ENCODE measurements at places on chromosomes 6 and 20. TPM values are rescaled to one million over a fixed set of nuclear protein-coding genes. Genes with fewer than 3 reads are reported as not detected.

The FAM229B gene
- 1.9 TPM for total RNA-seq

The TEAD3 gene
- 51.8 TPM for total RNA-seq

The SPEF1 gene
- total RNA-seq, result not detected

The POPDC3 gene
- 0.84 TPM for total RNA-seq

The KHDC1L gene
- total RNA-seq, result not detected

GRCh38 chr20:46349742-46350056, 41.4 kb upstream of the CDH22 start:
- no peak overlapping the region for H3K27ac ChIP-seq
- H3K27me3 ChIP-seq, result no peaks in the 10 kb centered on the region
- H3K4me1 ChIP-seq, result peaks cover 22% of the 10 kb centered on the region
- no peak overlapping the region for H3K4me3 ChIP-seq

DNA sequence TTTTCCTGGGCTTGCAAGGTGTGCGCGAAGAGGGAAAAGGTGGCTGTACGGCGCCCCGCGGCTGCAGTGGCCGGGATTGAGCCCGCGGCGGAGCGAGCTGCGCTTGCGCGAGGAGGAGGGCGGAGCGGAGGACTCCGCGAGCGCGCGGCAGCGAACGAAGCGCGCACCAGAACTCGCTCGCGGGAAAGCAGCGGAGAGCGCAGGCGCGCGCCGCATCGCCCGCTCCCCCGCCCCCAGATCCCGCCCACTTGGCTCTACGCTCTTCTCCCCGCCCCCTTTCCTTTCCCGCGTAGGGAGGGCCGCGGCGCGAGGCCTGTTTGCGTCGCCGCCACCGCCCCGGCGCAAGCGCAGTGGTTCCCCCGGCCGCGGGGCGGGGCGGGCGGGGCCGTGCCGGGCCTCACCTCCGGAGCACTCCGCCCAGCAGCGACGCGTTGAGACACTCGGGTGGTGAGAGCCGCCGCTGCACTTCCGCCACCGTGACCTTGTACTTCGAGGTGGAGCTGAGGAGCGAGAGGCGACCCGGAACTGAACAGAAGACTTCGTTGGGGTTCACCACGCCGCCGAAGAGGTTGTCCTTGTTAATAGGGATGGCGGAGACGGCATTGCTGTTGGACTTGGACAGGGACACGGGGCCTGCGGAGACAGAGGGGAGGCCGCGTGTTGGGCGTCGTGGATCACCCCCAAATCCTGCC, 10.6 kb downstream of the TFAP2A start:
- H3K27me3 ChIP-seq, result no peaks in the 10 kb centered on the region
- DNase-seq, result peak; percentile 97
- H3K4me3 ChIP-seq, result peak overlapping the region; percentile 65
- H3K4me1 ChIP-seq, result peaks cover 22% of the 10 kb centered on the region
- no peaks in the 10 kb centered on the region for H3K36me3 ChIP-seq
- peak overlapping the region; percentile 89 for H3K27ac ChIP-seq

DNA sequence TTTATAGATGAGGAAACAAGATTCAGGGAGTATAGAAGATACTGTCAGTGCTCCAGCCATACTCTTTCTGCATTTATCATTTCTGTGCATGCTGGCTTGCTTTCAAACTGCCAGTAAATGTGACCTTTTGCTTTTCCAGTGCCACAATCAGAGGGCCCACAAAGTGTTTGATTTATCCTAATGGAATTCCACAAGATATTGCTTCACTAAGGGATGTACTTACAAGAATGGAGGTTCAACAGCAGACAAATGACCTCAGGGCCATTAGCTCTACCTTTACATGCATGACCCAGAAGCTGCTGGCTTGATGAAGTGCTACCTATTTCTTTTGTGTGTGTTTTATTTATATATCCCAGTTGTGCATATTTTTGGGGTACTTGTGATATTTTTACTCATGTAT, 171.5 kb upstream of the GRIK2 start:
- H3K4me1 ChIP-seq, result no peaks in the 10 kb centered on the region
- H3K36me3 ChIP-seq, result no peaks in the 10 kb centered on the region
- no peak overlapping the region for H3K4me3 ChIP-seq

DNA sequence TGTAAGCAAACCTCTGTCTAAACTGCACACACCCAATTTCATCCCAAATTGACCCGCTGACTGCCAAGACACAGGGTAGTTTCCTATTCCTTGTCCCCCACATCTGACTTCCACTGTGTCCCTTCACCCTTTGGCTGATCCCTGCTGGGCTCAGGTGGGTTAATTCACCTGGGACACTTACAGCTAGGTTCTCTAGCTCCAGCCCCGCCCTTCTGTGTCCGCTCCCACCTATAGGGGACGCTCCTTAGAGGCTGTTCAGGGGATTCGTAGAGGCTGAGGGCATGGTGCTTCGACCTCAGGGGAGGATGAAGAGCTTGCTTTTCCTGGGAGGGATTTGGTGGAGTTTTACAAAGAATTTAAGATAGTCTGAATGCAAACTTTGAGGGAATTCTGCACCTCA, 4.0 kb upstream of the CD93 start:
- H3K4me3 ChIP-seq, result no peak overlapping the region
- DNase-seq, result no peak
- H3K27me3 ChIP-seq, result no peaks in the 10 kb centered on the region

DNA sequence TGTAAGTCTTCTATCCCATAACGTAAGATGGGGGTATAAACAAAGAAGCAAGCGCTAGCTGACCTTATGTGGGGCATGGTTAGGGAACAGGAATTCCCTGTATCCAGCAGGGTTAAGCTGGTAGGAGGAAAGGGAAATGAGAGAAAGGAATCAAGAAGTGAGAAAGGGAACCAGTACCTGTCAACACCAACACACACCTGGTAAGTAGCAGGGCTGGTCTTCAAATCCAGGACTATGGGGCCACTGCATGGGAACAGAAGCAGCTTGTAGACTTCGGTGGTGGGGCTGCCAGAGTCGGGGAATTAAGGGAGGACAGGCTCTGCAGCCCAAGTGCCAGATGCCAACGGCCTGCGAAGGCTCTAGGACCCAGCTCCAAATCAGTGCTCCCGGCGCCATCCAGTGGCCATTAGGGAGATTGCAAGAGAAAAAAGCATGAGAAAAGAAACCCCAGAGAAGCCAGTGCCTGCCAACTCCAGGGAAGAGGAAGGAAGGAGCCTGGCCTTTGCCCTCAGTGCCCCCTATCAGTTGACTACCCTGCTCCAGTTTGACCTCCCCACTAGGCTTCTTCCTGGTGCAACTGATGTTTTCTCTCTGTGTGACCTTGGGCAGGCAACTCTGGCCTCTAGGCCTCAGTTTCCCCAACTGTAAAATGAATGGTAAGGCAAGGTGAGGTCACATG, 15.8 kb upstream of the RBPJL start:
- H3K27ac ChIP-seq, result no peak overlapping the region
- no peaks in the 10 kb centered on the region for H3K4me1 ChIP-seq
- DNase-seq, result peak; percentile 88

DNA sequence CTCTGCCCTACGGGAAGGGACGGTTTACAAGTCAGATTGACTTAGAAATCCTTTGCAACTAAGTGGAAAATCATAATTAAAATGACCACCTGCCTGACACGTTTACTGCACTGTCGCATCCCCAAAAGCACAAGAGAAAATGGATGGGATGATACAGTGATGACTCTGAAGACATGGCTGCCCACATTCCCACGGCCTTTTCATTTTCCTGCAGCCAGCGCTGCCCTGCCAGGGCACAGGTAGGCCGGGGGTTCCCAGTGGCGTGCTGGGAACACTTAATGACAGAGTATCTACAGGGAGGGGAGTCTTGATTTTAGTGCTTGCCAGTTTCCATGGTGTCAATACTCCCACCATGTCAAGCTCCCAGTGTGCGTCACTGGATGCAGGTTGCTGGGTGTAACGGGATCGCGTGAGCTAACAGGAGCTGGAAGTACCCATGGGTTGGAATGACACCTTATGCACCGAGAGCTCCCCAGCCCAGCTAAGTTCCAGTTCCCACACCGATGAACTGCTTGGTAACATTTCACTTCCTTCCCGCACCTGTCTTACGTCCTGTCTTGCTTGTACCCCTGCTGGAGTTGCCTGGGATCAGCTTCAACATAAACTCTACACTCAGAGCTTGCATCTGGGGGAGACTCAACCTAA, 129.0 kb downstream of the ANKRD60 start:
- H3K27ac ChIP-seq, result no peak overlapping the region
- no peak overlapping the region for H3K4me3 ChIP-seq
- H3K27me3 ChIP-seq, result no peaks in the 10 kb centered on the region
- DNase-seq, result peak; percentile 27

- H3K27ac ChIP-seq, result no peak overlapping the region
- H3K4me3 ChIP-seq, result no peak overlapping the region
- no peak for DNase-seq
- no peaks in the 10 kb centered on the region for H3K4me1 ChIP-seq
- H3K36me3 ChIP-seq, result no peaks in the 10 kb centered on the region
- H3K27me3 ChIP-seq, result no peaks in the 10 kb centered on the region
These were observed 48.9 kb downstream of the C6orf118 start for GRCh38 chr6:165260462-165260861.

DNA sequence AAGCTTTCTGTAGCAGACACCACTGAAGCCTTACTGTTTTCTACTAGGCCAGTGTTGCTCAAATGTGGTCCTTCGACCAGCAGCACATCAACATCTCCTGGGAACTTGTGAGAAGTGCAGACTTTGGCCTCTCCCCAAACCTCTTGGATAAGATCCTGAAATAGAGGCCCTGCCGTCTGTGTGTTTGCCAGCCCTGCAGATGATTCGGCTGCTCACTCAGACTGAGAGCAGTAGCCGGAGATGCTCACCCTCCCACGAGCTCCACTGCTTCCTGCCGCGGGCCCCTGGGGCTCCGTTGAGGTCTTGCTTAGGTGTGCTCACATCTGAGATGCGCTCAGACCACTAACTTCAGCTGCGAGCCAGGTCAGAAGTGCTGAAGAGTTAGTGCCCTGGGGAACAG, 129.5 kb upstream of the SSTR4 start:
- no peaks in the 10 kb centered on the region for H3K27me3 ChIP-seq
- no peaks in the 10 kb centered on the region for H3K4me1 ChIP-seq
- DNase-seq, result no peak
- no peak overlapping the region for H3K27ac ChIP-seq
- H3K36me3 ChIP-seq, result no peaks in the 10 kb centered on the region

DNA sequence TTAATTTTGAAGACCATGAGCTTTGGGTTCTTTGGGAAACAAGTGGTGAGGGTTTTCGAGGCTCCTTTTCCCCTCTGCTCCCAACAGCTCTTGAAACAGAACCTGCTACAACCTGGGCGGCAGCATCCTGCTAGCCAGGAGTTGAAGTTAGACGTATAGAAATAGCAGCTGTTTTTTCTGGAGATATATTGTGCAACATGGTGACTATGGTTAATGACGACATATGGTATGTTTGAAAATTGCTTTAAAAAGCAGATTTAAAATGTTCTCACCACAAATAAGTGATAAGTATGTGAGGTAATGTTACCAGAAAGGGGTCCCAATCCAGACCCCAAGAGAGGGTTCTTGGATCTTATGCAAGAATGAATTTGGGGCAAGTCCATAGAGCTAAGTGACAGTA, 138.9 kb downstream of the PDE7B start:
- DNase-seq, result no peak
- H3K27me3 ChIP-seq, result no peaks in the 10 kb centered on the region
- no peak overlapping the region for H3K4me3 ChIP-seq
- no peaks in the 10 kb centered on the region for H3K36me3 ChIP-seq

DNA sequence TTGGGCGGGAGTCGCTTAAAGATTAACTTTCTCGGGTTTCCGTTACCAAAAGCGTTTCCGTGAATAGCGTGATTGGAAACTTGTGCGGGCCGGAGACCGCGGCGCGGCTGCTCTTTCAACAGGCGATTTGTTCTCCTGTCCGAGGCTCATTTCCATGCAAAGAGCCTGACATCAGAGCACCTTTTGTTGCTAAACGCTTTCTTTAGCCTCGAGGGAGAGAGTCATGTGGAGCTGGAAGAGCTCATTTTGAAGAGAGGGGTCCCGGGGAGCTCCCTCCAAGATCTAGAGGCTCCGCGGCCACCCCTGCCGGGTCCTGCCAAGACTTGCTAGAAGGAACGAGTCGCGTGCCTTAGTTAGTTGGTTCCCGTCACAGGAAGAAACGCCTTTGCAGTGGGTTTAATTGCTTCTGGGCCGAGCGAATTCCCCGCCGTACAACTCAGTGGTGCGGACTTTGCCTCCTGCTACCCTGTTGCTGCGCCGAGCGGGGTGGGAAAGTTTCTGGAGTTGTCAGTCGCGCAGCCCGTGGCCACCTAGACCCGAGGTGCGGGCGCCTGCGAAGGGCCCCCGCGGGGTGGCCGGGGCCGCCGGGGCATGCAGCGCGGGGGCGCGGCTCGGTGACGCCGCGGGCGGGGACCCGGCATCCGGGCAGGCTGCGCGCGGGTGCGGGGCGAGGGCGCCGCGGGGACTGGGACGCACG, at the start of gene SASH1:
Gene SASH1, plus strand, starts transcription at position 489 of the 697 bp plus-strand sequence. CDS start 230 bp downstream, outside the sequence.
- peak; percentile 82 for DNase-seq
- H3K4me1 ChIP-seq, result peaks cover 20% of the 10 kb centered on the region
- H3K36me3 ChIP-seq, result no peaks in the 10 kb centered on the region
- peak within 1 kb of the TSS; percentile 98 for H3K27ac ChIP-seq

- H3K4me1 ChIP-seq, result no peaks in the 10 kb centered on the region
- no peak overlapping the region for H3K27ac ChIP-seq
- H3K36me3 ChIP-seq, result no peaks in the 10 kb centered on the region
These were observed 46.4 kb upstream of the POU3F2 start for GRCh38 chr6:98787961-98788360.

DNA sequence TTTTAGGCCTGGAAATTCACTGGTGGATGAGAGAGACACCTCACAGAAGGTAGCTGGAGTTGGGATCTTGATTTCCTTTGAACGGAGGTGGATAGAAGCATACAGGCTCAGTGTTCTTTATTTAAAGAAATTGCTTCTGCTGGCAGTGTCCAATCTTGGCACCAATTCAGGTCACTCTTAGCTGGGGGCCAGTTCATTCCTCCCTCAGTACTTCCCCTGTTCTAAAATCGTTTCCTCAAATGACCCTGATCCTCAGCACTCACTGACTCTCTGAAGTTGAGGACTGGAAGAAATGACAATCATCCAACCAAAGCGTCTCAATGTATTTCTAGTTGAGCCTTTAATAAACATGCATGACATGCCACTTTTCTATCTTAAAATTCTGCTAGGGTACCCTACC, 472.5 kb upstream of the BTBD3 start:
- H3K4me3 ChIP-seq, result no peak overlapping the region
- H3K4me1 ChIP-seq, result peaks cover 12% of the 10 kb centered on the region
- no peaks in the 10 kb centered on the region for H3K36me3 ChIP-seq
- no peak overlapping the region for H3K27ac ChIP-seq
- DNase-seq, result no peak

DNA sequence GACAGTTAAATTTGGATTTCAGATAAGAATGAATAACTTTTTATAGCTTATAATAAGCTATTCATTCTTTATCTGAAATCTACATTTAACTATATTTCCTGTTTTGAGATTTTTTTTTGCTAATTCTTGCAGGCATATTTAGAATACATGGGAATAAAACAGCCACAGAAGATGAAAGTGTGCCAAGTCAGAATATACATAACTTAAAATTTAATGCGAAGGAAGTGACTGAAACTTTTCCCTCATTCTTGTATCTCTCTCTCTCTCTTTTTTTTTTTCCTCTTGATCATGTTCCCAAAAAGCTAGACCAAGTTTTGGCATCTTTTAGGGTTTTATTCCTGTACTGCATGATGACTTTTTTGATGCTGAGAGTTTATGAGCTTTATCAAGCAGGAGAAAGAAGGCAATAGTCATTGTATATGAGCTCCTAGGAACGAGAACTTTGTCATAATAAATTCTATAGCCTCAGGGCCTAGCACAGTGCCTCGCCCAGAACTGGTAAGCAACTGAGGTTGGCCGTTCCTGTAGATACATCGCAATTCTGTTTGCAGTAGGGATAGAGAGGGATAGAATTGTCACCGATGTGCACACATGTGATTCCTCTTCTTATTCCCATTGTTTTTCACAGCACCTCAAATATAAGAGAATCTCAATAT, 205.2 kb downstream of the MYLK4 start:
- H3K4me1 ChIP-seq, result peaks cover 24% of the 10 kb centered on the region
- no peaks in the 10 kb centered on the region for H3K36me3 ChIP-seq
- H3K4me3 ChIP-seq, result no peak overlapping the region
- H3K27ac ChIP-seq, result no peak overlapping the region
- no peak for DNase-seq
- no peaks in the 10 kb centered on the region for H3K27me3 ChIP-seq
